ENCODE measurements at places on chromosomes 5 and 9.

DNA sequence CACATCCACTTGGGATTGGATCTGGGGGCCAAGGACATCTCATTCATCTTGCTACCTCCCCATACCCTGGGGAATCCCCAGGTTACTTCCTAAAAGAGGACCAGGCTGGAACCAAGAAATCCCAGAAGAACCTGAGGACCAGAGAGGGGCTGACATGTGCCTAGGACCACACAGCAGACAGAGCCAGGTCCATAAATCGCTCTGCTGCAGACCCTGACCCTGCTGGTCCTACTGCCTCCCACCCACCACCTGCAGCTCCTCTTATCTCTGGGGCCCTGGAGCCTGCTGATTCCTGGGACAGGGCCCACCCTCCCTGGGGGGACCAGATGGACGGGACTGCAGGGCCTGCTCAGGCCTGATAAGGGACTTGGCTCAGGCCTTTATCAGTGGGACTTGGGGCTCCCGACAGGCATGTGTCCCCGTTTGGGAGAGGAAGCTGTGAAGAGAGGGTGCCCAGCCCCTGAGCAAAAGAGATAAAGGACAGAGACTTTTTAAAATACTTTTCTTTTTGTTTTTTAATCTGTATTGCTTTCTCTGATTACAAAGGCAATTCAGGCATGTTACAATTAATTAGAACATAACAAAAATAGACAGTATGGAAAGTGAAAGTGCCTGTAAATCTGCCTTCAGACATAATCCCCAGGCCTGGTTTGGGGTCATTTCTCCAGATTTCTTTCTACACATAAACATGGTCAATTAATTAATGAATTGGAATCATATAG is 101.3 kb upstream of the LARP1 start:
- DNase-seq: no peak

- no peak for DNase-seq
Observed at GRCh38 chr5:105803431-105803830, 1867.3 kb downstream of the EFNA5 start.

DNA sequence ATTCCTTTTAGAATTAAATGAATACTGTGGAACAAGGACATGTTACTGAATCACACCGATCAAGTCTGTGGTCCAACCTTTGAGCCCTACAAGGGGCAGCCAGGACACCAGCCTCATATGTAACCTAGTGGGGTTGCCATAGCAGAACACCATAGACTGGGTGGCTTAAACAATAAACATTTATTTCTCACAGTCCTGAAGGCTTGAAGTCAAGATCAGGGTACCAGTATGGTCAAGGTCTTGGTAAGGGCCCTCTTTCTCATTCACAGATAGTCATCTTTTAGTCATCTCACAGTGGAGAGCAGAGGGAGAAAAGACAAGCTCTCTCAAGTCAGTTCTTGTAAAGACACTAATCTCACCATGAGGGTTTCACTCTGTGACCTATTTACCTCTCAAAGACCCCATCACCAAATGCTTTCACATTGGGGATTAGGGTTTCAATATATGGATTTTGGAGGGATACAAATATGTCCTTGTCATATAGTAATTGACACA is 422.5 kb downstream of the GADD45G start:
- DNase-seq: no peak

DNA sequence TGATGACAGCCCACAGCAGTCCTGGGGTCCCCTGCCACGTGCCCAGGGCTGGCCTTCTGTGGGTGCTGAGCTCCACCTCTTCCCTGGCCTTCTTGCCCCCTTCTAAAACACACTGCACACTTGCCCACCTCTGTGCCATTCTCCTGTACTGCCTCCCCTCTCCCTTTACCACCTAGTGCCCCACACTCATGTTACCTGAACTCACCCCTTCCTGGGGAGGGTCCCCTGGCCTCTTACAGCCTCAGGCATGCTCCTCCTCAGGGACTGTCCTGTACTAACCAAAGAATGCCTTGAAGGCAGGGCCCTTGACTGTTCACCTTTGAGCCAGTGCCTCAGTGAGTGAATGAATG is 60.3 kb downstream of the FGF18 start:
- DNase-seq: no peak

GRCh38 chr5:161934486-161934885 is 86.6 kb downstream of the GABRA1 start:
- DNase-seq: no peak

DNA sequence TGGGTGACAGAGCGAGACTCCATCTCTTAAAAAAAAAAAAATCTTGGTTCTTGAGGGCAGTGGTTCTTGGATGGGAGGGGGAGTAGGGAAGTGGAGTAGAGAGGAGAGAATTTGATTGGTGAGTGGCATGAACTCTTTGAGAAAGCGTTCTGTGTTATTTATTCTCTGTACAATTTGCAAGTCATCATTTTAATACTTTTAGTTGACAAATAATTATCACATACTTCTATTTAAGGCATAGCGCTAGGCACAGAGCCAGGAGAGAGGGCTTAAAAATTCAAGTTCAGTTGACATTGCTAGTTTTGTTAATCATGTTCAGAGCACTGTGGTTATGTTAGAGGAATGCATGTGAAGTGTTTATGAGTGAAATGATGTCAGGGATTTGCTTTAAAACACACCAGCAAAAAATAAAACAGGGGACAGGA is 24.6 kb downstream of the HSDL2 start:
- DNase-seq: no peak

DNA sequence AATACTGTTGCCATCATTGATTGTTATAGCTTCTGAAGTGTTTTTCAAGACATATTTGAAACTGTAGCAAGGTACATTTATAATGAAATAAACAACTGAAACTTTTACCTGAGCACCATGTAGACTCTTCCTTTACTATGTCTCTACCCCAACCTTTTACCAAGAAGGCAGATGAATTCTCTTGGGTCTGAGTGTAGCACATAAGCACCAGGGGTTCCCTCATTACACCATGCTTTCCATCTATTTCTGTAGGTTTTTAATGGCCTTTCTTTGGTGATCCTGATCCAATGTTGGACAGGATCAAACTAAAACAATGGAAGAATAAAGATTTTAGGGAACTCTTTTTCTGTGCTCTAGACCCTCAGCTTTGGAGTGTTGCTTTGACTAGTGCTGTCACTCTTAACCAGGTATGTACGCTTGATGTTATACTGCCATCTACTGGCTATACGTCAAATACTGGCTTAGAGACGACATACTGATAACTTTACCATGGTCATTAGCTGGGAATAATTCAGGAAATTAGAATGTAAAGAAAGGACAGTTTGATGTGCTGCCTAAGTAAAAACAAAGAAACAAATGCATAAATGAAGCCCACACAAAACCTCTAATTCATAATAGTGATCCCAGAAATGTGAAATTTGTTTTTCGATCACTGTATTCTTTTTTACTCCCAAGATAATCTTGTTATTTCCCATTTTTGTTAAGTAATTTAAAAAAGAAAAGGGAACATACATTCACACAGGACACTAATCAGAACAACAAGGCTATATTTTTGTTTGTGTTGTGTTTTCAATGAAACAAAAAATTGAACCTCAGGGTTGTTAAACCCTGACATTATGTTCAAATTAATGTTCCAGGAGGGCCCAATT is 30.7 kb downstream of the IFNW1 start:
- DNase-seq: peak; percentile 60

GRCh38 chr9:133104718-133105460 is 16.2 kb downstream of the RALGDS start:
- no peak for DNase-seq

- no peak for DNase-seq
Observed at GRCh38 chr5:176608142-176608705, 1.7 kb downstream of the GPRIN1 start.

- peak; percentile 74 for DNase-seq
Observed at GRCh38 chr9:133335924-133336811, at the start of gene SURF6. Gene SURF6 (minus strand): TSS chr9:133336188. CDS start chr9:133336132, 56 bp downstream.

- no peak for DNase-seq
Observed at GRCh38 chr9:85162822-85163221, 493.3 kb downstream of the NTRK2 start.

Measured in right renal pelvis (tissue), 4 donors.